GM23248 (cell line): ENCODE measurements at places on chromosomes 12 and 14. TPM values are rescaled to one million over a fixed set of nuclear protein-coding genes. Genes with fewer than 3 reads are reported as not detected.

Gene PGF
- 1.5 and 1.8 TPM in 2 replicates for total RNA-seq

- DNase-seq = no peak
Measured at GRCh38 chr14:47536341-47536740, 139.1 kb downstream of the MDGA2 start.

DNA sequence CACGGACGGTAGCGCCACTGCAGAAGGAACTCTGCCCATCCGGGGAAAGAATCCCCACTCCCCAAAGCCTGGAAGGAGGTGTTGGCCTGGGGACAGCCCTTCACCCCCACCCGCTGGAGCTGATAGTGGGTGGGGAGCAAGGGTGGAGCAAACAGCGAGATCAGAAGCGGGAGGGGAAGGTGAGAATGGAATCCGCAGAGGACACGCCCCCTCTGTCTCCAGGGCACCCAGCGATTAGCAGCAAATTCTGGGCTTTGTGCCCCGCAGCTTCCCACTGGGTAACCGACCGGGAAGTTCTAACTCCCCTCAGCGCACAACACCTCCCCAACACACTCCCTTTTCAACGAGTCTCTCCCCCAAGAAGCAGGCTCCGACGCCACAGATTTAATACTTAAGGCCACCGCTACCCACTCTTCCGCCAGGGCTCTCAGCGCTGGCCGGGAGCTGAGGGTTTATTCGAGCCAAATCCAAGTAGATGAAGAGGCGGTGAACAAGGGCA is 1.4 kb downstream of the SLC25A29 start:
- peak; percentile 59 for DNase-seq

Gene ZFHX2
- under 0.01 TPM in 1 of 2 replicates, not detected in the other for total RNA-seq

Gene PLEKHG7
- total RNA-seq = not detected in 2 replicates

Gene SDR9C7
- total RNA-seq = not detected in 2 replicates

- no peak for DNase-seq
Measured at GRCh38 chr12:93032758-93033157, 103.7 kb upstream of the EEA1 start.

DNA sequence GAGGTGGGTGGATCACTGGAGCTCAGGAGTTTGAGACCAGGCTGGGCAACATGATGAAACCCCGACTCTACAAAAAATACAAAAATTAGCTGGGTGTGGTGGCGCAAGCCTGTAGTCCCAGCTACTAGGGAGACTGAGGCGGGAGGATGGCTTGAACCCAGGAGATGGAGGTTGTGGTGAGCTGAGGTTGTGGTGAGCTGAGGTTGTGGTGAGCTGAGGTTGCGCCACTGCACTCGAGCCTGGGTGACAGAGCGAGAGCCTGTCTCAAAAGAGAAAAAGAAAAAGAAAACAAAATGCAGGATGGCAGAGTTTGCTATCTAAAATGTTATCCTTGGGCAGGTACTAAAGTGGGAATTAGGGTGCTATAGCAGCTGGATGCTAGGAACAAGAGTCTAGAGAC is 10.8 kb upstream of the GPRC5A start:
- DNase-seq = no peak

- peak; percentile 66 for DNase-seq
Measured at GRCh38 chr12:14716848-14717444, 20.5 kb upstream of the GUCY2C start.

GRCh38 chr12:132116709-132117557 is 27.2 kb downstream of the DDX51 start:
- no peak for DNase-seq

- DNase-seq = peak; percentile 48
Measured at GRCh38 chr12:104694711-104695110, 238.0 kb downstream of the CHST11 start.

DNA sequence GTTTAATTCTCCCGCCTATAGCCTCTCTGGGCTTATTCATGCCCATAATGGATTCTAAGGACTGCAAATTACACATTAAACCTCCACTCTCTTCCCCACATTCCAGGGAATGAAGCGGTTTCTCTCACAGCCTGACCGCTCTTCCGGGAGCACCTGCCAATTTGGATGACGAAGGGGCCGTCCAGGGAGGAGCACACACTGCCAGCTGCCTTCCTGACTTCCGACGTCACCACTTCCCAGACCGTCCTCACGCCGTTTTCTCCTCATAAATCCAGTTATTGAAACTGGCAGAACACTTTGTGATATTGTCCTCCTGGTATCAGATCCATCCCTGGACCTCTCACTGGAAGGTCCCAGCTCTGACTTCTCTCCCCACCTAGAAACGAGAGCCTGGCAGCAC is 87.6 kb downstream of the GCH1 start:
- DNase-seq = peak; percentile 85

Gene CEBPE
- total RNA-seq = not detected in 2 replicates

DNA sequence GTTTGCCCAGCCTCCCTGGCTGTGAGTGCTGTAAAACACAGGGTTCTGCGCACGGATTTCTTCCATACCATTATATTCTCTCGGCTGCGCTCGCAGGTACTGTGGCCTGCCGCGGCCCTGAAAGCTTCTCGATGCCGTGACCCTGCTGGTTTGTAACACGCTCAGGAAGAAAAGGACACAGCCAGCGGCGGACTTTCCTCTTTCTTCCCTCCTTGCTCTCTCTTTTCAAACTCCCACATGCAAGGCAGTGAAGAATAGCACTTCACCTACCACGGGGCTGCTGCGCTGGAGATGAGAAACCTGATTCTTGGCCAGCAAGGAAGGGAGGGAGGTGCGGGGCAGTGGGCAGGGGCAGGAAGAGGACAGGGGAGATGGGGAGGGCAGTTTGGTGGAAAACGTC is 130.2 kb downstream of the RBM19 start:
- no peak for DNase-seq

- DNase-seq = peak; percentile 29
Measured at GRCh38 chr12:62605981-62606380, 139.4 kb downstream of the MON2 start.

DNA sequence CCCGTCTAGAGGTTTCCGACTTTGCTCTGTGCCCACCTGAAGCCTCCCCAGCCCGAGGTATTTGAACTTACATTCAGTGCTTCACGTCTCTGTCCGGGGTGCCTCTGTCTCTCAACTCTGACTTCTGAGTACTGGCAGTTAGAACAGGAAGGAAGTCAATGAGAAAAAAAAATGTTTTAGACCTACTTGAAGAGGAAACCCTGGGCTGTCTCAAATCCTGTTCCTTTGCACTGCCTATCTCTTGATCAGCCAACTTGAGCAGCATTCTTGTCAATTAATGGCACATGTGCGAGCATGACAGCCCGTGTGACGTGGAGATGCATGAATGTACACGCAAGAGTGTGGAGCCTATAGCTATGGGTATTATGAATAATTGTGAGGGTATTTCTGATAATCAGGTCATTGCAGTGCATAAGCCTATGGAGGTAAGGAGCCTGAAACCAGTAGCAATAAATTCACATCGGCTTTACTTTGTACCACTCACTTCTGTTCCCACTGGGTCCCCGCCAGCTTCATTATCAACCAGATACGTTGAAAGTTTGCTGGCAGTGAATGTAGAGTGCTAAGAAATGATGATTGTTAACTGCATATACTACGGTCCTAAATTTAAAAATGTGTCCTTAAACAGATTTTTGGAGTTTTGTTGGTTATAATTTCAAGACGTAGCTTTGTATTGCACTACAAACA is at the start of gene ARHGDIB:
Gene ARHGDIB (minus strand): TSS at position 136 of the 687 bp plus-strand sequence. CDS start 10,889 bp downstream, outside the sequence.
- DNase-seq = peak; percentile 40

- DNase-seq = no peak
Measured at GRCh38 chr14:67438969-67439368, 27.0 kb upstream of the PLEK2 start.

Gene MAX
- total RNA-seq = 41.1 and 44.5 TPM in 2 replicates

- DNase-seq = peak; percentile 34
Measured at GRCh38 chr12:79296133-79296532, 394.6 kb downstream of the PAWR start.

Gene RERGL
- 0.51 TPM in 1 of 2 replicates, not detected in the other for total RNA-seq

- no peak for DNase-seq
Measured at GRCh38 chr14:67889455-67889854, 69.9 kb downstream of the RAD51B start.

- no peak for DNase-seq
Measured at GRCh38 chr12:80156306-80156705, 57.0 kb downstream of the OTOGL start.

DNA sequence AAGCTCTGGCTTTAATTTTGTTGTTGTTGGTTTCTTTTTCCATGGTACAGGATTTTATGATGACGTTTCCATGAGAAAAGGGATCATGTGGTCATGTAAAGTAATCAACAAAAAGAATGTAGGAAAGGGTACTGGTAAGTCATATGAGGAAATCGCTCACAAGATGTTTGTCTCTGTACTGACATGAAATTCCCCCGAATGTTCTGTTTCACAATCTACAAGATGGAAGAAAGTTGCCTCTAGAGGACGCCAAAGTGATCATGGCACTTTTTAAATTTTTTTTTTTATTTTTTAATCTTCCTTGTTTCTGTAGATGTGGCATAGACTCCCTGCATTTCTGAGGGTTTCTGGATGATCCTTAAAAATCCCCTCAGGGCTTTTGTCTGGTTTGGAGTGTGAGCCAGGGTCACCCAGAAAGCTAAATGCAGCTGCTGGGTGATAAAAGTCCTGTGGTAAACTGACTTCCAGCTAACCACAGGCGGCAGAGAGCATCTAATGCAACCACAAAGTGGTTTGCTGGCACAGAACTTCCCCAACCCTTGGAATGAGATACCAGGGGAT is 393.5 kb downstream of the CCDC91 start:
- DNase-seq = peak; percentile 15

DNA sequence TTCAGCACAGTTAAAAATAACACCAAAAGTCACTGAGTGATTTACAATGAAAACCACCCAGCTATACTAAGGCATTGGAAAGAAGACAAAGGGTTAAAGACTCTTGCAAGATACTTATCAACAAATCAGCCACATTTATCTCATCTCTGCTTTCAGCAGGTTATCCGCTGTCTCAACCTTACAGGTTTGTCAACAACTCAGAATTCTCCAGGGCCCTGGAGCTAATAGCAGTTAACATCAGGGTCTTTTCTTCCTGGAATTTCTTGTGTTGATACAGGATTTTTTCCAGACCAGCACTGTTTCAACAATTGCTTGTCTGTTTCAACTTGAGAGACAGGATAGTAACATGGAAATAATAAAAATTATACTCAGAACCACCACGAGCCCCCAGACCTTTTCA is 3.5 kb downstream of the PKP2 start:
- DNase-seq = no peak

Gene TDG
- total RNA-seq = 22.8 and 24.0 TPM in 2 replicates

DNA sequence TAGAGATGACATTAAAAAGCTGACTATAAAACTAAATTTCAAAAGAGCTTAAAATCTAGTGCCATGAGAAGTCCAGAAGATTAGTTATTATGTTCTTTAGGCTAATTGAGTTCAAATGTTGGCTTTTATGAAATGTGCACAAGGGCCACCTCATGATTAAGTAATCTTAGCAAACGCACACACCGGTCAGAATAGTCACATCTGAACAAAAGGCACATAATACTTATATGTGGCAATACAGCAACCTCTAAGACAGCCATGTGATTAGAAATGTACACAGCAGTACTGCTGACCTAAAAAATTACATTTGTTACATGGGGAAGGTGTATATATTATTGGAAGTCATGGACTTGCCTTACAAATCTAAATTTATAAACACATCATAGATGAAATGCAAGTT is 344.7 kb upstream of the GARIN6 start:
- DNase-seq = no peak

GRCh38 chr12:67854351-67854750 is 134.9 kb upstream of the IFNG-AS1 start:
- DNase-seq = peak; percentile 30

Gene KRT74
- total RNA-seq = not detected in 2 replicates

GRCh38 chr12:126347421-126347820 is 1282.2 kb downstream of the AACS start:
- no peak for DNase-seq

DNA sequence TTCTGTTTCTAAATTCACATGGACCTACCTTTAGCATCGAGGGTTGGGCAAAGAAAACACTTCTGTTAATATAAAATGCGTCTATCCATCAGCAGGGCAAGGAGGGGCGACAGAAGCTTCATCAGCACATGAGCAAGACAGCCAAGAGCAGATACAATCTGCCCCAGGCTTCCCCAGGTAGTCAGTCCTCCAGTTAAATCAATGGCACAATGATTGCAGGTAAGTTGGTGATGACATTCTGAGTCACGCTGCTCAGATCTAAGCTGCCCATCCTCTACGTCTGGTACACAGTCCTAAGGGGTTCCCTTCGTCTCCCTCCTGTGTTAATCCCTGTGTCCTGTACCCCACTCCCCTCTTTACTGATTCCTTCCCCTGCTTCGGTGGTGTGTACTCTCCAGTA is 38.8 kb downstream of the MAP3K9 start:
- DNase-seq = no peak

DNA sequence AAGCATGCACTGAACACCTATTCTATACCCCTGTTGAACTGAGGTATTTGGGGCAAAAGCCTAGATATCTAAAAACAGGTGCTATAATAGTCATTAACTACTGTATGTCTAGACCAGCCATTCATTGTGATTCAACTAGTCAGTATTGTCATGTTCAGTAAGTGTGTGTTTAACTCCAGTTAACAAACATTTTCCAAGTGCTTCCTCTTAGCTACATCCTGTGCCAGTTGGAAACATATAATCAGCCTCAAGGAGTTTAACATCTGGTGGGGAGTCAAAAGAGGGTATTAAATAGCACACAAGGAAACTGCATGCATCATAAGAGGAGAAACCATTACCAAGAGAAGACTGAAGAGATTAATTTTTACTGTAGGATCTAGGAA is 20.4 kb downstream of the TMTC1 start:
- no peak for DNase-seq

- DNase-seq = peak; percentile 84
Measured at GRCh38 chr14:38042322-38042721, 165.4 kb upstream of the SSTR1 start.

GRCh38 chr12:64177001-64177400 is 45.1 kb downstream of the KICS2 start:
- DNase-seq = no peak

GRCh38 chr14:51401272-51401671 is 161.2 kb downstream of the TMX1 start:
- DNase-seq = peak; percentile 32

Gene PLEKHH1
- total RNA-seq = under 0.01 TPM in 1 of 2 replicates, not detected in the other

Gene NGB
- total RNA-seq = not detected in 2 replicates

Gene KLRG1
- total RNA-seq = not detected in 2 replicates

Gene KRT3
- not detected in 2 replicates for total RNA-seq

DNA sequence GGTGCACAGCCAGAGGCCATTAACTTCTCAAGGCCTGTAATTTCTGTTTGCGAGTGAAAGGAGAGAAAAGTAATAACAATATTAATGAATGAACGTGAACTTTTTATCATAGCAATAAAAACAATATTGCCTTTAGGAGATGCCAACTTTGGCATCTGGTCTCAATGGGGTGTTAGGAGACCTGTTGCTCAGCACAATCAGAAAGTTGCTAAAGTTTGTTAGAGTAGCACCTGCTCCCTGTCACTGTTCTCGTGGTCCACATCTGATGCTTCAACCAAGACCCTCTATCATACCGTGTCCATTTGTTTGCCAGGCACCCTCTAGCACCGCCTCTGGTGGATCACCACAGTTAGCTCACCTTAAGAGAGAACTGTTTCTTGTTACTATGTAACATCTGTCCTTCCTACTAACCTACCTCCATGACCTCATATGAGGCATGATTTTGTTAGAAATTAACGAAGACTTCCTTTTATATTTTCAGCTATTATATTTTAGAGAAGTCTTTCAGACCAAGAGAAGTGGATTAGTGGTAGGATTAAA is 12.5 kb upstream of the CLEC4E start:
- DNase-seq = no peak

Gene ACSS3
- 1.9 and 3.2 TPM in 2 replicates for total RNA-seq

- peak; percentile 96 for DNase-seq
Measured at GRCh38 chr12:25151476-25151875, 43.5 kb downstream of the DNAI7 start.

Gene SPATS2
- 13.7 and 25.0 TPM in 2 replicates for total RNA-seq

- DNase-seq = no peak
Measured at GRCh38 chr14:92499234-92499633, 14.3 kb upstream of the RIN3 start.

- no peak for DNase-seq
Measured at GRCh38 chr12:23950775-23951451, 1.4 kb upstream of the SOX5 start.
